Stimulated activated CD4-positive, alpha-beta T cell treated with anti-CD3 and anti-CD28 coated beads, Interleukin-2, amount 100 ng/mL, for 48 hours (primary cell): ENCODE measurements at places on chromosomes 7 and 10.

- peak; percentile 32 for DNase-seq
Observed at GRCh38 chr7:44145479-44145968, 4.4 kb upstream of the MYL7 start.

- DNase-seq = no peak
Observed at GRCh38 chr7:35365523-35365922, 111.6 kb upstream of the TBX20 start.

GRCh38 chr10:127905848-127906261, 1.0 kb upstream of the PTPRE start:
- no peak for DNase-seq

DNA sequence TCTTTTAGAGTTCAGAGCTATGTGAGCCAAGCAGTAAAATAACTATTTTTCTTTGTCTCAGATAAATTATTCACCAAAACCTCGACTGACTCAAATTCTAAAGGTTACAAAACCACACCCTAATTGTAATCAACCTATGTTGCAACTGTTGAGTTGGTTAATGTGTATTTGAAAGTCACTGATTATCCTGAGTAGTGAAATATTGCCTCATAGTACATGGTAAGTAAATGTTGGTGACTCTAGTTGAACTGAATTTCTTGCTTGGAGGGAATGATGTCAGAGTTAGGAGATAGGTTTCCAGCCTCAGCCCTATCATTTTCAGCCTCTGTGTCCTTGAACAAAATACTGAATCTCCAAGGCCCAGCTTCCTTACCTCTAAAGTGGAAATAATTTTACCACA, 3.0 kb upstream of the CYP2C18 start:
- no peak for DNase-seq

DNA sequence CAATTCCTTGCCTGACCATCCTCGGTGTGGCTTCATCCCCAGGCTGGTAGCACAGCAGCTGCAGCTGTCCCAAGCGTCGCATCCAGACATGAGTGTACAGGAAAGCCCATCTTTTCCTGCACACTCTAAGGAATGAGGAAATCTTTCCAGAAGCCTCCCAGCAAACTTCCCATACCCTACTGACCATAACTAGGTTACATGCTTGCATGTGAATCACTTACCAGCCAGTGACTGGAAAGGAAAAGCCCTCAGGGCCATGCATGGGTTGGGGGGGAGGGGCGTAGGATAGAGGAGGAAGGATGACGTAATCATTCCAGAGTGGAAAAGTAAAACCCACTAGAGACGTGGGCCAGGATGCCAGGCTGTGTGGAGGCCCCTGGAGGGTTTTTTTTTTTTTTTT, 18.9 kb upstream of the ZNF212 start:
- no peak for DNase-seq

- DNase-seq = no peak
Observed at GRCh38 chr7:69654849-69655707, 56.8 kb downstream of the AUTS2 start.

- DNase-seq = no peak
Observed at GRCh38 chr10:99917963-99918825, 91.6 kb downstream of the DNMBP start.

DNA sequence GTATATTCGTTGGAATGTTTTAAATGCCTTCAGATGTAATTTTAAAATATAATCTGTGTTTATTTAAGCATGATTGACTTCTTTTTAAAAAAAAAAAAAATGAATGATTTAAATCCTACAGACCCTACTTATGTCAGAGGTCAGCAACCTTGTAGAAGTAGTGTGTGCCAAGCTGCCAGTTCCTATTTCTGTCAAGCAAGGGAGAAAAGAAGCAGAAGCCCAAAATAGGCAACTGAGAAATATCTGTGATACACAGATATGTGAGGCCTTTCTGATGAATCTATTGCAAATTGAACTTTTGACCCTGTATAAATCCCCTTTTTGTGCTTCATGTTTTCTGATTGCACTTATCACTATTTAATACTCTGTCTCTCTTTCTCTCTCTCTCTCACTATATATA, 199.5 kb downstream of the LRRN3 start:
- no peak for DNase-seq

- DNase-seq = no peak
Observed at GRCh38 chr10:26516540-26517101, 78.5 kb downstream of the APBB1IP start.

GRCh38 chr7:101693498-101694091, 64.5 kb upstream of the MYL10 start:
- DNase-seq = no peak

DNA sequence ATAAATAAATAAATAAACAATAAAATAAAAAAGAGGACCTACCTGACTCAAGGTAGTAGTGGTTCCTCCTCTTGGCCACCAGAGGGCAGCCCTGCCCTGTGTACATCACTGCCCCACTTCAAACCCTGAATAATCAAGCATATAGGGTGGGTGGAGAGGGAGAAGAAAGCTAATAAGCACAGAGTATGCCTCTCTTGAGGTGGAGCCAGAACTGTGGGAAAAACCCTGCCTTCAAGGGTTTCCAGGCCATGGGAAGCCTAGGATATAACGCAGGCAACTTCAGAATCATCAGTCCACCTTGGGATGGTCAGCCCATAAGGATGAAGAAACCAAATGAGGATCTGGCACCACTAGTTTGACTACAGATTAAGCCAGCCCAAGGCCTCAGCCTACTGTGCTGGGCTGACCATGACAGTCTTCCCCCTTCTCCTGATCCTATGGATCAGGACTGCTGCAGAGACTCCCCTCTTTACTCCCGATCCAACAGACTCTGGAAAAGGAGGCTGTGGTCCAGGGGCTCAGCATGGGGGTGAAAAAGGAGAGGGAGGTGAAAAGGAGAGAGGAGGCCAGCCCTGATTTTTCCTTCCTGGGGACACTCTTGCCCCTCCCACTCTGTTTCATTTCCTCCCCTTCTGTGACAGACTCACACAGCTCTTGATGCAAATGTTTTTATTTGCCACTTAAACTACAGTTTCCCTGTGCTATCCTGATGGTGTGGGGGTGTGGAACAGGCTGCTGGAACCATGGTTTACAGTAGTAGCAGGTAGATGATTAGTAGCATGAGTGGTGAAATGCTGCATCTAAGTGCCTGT, 10.1 kb downstream of the AVPI1 start:
- peak; percentile 26 for DNase-seq
